ENCODE measurements at places on chromosomes 12 and 14.

DNA sequence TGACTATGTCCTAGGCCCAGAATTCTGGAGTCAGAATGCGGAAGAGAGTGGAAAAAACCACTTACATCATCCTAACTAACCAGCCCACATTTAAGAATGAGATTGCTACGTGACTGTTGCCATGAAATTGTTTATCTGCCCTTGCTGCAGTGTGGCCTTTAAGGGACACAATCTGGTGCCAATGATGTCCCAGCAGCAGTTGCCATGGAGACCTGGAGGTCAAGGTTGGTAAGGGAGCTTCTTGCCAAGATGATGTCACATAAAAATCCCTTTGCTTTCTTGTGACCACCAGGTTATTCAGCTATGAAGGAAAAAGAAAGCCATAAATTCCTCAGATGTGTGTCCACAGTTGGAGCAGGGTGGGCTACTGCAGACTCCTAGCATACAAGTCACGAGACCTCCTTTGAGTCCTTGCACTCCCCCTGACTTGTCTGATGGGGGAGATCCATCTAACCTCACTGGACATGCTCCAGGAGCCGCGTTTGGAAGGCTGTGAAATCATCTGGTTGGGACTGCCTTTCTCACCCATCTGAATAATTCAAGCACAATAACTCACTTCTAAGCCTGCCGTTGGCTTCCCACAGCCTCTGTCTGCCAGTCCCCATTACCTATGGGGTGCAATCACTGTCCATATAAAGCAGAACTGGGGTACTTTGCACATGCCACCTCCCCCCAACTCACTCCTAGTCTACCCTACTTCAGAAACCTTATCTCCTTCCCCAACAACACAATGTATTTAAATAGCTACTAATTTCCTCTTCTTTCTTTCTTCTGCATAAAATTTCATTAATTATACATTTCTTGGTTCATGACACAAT is 165.6 kb downstream of the ZFP36L1 start:
- peak; percentile 16 for DNase-seq

- no peak for DNase-seq
Measured at GRCh38 chr12:28909291-28909690, 239.8 kb upstream of the FAR2 start.

GRCh38 chr12:79344855-79345847 is 345.6 kb downstream of the PAWR start:
- peak; percentile 15 for DNase-seq

DNA sequence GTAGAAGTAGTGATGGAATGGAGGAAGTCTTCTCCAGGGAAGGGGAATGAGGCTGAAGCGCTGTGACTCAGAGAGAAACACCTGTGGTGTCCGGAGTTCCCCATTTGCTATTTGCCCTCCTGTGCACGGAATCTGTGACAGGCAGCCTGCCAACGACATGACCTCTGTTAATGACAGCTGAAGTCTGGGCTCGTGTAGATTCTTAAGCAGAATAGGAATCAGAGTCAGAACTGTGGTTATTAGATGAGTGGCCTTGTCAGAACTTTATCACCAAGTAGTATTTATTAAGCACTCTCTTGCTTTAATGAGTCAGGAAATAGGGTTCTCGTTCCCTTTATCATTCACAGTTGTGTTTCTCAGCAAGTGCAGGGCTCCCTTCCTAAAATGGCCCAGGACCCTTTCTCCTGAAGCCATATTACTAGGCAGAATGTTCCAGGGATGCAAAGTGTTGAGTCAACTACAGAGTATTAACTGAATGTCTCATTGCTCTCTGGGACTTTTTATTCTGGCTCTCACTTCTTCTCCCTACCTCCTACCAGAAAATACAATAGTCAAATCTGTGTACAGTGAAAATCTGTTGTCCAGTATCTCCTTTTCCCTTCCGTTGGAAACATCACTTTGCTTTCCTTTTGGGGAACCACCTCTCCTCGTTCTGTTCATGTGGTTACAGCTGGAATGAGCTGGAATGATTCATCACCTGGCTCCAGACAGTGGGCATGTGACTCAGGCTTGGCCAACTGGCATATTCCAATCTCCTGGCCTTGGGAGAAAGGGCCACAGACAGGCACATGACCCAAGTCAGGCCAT is 77.8 kb upstream of the MAX start:
- DNase-seq, result peak; percentile 71

DNA sequence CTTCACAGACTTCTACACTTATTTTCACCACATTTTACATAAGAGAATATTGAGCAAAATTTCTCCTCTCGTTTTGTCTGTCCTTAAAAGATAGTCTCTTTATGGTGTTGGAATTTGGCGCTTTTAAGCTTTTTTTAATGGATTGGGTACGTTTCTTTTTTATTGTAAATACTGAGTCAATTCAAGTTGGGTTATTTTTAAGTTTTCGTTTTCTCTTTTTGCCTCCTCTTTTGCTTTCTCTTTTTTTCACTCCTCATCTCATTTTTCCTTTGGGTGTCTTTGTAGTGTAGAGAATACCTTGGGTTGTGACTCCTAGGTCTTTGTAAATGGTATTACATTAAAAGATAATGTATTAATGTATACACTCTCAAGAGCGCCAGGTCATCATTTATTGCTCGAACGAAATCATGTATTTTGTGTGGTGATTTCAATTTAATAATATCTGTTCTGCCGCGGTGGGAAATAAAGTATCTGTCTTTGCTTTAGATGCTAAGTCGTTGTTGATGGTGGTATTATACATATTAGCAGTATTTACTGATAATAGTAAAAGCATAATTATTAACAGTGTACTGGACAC is 845 bp downstream of the TMX1 start:
- no peak for DNase-seq

GRCh38 chr12:6647083-6647604 is at the start of gene ACRBP:
Gene ACRBP (minus strand): TSS chr12:6647432. CDS start chr12:6647366, 66 bp downstream.
- DNase-seq, result peak; percentile 22

DNA sequence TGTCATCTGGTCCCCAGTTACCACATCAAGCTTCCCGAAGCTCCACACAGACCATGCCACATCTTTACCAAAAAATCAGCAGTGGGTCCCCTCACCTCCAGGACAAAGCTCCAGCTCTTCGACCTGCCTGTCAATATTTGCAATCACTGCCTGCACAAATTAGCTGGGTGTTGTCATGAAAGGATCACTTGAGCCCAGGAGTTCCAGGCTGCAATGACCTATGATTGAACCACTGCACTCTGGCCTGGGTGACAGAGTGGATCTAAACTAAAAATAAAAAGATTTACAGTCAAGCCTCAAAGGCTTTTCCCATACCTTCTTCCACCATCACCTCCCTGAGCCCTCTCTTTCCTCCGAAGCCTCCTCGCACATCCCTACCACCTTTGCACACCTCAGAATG is 7.2 kb downstream of the CD4 start:
- no peak for DNase-seq

GRCh38 chr14:69948351-69948750 is 69.1 kb downstream of the SMOC1 start:
- DNase-seq, result no peak

GRCh38 chr12:52132754-52133161 is 53.3 kb downstream of the SMIM41 start:
- no peak for DNase-seq

GRCh38 chr12:45713078-45713477 is 16.4 kb upstream of the ARID2 start:
- no peak for DNase-seq

- DNase-seq, result no peak
Measured at GRCh38 chr14:67665868-67666267, 8.6 kb downstream of the VTI1B start.

DNA sequence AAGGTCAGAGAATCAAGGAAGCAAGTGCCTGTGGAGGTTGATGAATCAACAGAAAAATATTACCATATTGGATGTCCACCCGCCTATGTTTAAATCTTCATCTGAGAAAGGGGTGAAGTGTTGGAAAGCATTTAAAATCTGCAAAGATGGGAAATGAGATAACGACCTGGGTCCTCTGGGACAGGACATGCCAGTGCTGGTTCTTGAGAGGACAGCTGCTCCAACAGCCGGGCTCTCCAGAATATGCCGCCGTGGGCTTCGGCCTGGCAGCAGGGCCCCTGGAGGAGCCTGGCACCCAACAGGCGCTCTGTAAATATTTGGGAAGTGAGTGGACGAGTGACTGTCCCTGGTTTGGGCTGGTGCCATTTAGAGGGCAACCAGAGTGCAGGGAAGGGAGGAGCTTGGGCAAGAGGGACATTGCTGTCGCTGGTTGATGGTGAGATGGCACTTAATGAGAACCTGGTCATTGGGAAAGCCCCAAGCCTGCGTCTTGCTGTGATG is 129.9 kb downstream of the KCNA5 start:
- no peak for DNase-seq

Measured in HFF-Myc (cell line).